NCI-H187 (cell line): ENCODE measurements at places on chromosomes 12 and 14.
A peak's percentile ranks its signal among the peaks of the same experiment; 100 is the strongest.

DNA sequence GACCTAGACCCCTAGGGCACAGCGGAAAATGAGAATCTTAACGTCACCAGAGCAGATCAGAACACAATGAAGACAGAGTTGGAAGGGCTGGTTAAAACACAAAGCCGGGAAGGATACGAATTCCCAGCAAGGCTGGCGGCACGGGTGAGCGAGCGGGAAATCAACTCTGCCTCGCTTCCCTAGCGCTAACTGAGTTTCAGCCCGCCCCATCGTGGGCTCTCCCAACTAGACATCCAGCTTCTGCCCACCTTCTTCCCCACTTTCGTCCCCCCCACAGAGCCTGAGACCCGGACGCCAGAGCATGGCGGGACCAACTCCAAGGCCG lies 377 bp downstream of the CCNT1 start:
- no peak for DNase-seq

- DNase-seq, result no peak
These were observed 41.5 kb upstream of the GLIPR1 start for GRCh38 chr12:75439048-75439447.

DNA sequence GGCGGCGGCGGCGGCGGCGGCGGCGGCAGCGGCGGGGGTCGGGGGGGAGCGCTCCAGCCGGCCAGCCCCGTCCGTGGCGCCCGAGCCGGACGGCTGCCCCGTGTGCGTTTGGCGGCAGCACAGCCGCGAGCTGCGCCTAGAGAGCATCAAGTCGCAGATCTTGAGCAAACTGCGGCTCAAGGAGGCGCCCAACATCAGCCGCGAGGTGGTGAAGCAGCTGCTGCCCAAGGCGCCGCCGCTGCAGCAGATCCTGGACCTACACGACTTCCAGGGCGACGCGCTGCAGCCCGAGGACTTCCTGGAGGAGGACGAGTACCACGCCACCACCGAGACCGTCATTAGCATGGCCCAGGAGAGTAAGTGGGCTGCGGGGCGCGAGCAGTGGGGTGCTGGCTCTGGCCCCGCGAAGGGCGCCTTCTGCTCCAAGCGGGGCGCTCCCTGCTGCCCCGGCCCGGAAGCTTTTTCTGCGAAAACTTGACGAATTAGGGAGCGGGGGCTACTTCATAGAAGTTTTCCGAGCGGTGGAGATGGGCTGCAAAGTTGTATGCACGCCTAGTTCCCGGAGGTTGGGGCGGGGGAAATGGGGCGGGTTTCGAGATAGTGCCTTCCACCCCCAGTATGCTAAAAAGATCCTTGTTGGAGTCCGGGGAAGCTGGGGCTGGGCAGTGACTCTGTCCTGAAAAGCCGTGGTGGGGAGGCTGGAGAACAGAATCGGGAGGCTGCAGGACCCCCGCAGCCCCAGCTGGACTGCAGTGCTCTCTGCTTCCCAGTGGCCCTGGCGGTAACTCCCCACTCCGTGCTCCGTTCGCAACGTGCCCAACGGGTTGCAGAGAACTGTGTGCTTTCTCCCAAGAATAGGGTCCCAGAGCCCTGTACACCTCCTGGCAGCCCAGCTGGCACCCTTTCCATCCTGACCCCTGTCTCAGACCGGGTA lies 751 bp downstream of the GDF11 start:
- peak; percentile 47 for DNase-seq

- DNase-seq, result no peak
These were observed 596 bp downstream of the DLST start for GRCh38 chr14:74882103-74882920.

- DNase-seq, result no peak
These were observed 170.8 kb downstream of the RPL10L start for GRCh38 chr14:46480817-46481216.

- no peak for DNase-seq
These were observed 9.9 kb downstream of the SPIC start for GRCh38 chr12:101485021-101485420.

GRCh38 chr12:7060353-7060954 lies at the start of gene C1S:
Gene C1S, plus strand, starts transcription at chr12:7060718. Its CDS starts 1,195 bp downstream, at chr12:7061913.
- DNase-seq, result no peak

- DNase-seq, result peak; percentile 20
These were observed 23.7 kb upstream of the IFT81 start for GRCh38 chr12:110100315-110100970.

DNA sequence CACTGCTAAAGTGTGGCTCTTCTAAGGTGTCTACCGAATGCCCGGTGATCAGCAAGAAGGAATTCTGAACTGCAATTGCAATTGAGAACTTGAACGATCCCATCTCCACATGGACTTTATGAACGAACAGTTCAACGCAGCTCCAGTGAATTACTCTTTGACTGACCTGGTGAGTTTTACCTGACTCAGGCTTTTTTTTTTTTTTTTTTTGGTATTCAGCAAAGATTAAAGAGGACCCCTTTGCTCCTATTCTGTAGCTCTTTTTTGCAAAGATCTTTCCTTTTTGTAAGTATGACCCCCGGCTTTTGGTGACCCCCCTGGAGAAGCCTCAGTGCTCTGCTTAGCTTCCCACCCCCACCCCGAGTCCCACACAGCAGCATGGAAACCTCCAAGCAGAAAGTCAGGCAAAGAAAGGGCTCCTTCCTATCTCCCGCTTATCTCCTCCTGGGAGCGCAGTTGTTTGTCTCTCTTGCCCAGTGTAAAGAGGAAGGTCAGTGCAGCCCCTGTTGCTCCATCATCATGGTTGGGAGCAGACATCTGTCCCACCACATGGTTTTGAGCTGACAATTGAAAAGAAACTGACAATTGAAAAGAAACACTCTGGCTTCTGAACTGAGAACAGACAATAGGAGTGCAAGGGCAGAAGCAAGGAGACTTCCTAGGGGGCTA lies 72.1 kb upstream of the DIO3 start:
- no peak for DNase-seq

- DNase-seq, result no peak
These were observed 172.4 kb upstream of the NUDT4 start for GRCh38 chr12:93205361-93205760.

DNA sequence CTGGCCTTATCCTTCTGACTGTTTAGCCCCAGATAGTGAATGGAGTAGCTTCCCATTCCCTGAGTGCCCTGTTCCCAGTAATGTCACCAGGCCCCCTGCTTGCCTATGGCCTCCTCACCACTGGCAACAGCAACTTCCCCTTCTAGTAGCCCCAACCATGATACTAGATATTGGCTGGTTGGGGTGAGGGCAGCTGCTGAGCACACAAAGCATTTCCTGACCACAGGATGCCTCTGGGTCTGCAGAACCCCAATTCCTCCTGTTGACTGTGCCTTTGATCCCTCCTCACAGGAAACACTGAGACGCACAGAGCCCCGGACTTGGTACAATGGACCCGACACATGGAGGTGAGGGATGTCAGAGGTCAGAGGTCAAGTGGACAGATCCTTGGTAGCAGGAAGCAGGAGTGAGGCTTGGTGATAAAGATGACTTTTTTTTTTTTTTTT lies 597 bp downstream of the SOAT2 start:
- no peak for DNase-seq

DNA sequence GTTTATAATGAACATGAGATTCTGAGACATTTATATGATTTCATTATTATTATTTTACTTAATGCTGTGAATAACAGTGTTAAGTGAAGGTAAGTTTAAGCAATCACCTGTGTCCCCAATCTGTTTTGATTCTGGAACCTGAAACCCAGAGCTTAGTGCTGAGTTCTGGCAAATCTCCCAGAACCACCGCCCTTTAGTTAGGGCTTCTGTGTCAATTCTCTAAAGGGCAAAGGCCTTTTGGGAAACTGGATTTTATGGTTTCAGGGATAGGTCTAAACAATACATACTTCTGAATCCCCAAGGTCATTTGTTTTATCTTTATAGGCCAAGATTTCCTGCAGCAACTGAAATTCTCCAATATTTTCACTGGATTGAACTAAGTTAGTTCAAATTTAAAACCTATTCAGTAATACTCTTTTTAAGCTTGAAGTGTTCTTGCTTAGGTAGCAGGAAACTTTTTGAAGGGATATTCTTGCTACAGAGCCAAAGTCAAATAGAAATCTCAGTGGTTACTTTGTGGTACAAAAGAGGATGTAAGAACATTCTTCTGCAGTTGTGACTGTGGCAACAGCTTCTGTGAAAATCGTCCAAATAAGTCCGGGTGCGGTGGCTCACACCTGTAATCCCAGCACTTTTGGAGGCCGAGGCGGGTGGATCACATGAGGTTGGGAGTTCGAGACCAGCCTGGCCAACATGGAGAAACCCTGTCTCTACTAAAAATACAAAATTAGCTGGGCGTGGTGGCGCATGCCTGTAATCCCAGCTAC lies 10.0 kb upstream of the PKP2 start:
- no peak for DNase-seq

GRCh38 chr14:54509546-54510501 lies at the start of gene CGRRF1:
Gene CGRRF1, plus strand, starts transcription at chr14:54509906. Its CDS starts 54 bp downstream, at chr14:54509960.
- peak; percentile 96 for DNase-seq

DNA sequence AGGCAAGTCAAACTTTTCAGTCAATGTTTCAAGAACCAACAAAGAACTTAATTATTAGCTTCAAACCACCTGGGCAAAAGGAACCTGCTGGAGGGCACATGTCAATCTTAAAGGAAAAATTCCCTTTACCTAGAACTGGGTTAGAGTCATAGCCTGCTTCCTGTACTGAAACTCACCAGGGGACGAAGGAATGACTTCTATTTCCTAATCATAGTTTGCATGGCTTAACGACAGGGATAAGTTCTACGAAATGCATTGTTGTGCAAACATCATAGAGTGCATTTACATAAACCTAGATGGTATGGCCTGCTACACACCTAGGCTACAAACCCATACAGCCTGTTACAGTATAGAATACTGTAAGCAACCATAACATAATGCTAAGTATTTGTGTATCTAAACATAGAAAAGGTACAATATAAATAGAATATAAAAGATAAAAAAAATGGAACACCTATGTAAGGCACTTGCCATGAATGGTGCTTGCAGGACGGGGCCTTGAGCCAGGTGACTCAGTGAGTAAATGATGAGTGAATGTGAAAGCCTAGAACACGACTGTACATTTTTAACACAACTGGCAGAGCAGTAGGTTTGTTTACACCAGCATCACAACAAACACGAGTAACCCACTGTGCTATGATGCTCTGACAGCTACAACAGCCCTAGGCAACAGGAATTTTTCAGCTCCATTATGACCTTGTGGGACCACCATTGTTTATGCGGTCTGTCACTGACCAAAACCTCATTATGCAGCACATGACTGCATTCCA lies 234.9 kb upstream of the CAND1 start:
- DNase-seq, result no peak

- DNase-seq, result no peak
These were observed 40.5 kb downstream of the RESF1 start for GRCh38 chr12:31999692-32000091.

DNA sequence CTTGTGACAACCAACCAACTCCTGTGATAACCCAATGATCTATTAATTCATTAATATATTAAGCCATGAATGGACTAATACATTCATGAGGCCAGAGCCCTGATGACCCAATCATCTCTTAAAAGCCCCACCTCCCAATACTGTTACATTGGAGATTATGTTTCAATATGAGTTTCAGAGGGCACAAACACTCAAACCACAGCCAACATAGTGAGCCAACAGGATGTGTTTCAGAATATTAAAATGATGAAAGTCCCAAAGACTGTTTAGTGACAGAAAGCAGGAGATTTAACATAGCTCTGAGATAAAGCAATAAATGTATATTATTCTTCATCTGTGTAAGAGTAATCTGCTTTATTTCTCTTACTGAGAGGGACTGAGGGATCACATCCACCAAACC lies 71.7 kb downstream of the PTPRO start:
- no peak for DNase-seq

DNA sequence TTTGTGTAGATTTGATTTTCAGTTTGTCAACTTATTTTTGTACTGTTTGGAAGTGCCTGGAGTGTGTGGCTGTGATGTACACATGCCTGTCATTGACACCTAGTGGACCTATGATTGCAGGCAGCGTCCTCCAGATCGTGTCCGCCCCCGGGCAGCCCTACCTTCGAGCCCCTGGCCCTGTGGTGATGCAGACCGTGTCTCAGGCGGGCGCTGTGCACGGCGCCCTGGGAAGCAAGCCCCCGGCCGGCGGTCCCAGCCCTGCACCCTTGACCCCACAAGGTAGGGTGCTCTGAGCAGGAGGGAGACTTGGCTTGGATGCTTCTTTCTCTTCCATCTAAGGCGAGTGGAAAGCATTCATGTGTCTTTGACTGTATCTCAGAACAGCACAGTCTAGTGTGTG lies 75.8 kb downstream of the EP400 start:
- no peak for DNase-seq

GRCh38 chr12:93621986-93622385 lies 49.5 kb downstream of the SOCS2 start:
- no peak for DNase-seq

DNA sequence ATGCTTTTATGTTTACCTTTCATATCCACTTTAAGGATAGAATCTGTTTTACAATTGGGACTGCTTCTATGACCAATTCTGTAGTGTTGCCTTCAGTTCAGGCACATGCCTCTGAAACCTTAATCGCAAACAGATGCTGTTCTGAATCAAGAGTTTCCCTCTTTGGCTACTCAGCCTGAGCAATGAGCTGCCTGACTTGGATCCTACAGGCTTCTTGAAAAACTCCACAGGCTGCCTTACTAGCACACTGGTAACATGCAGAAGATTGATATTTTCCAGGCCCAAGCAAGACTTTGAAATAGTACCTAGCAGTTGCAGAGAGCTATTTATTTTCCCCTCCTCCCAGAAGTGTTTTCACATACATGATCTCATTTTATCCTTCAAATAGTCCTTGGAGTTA lies 34.8 kb upstream of the PMCH start:
- DNase-seq, result no peak

GRCh38 chr12:11839091-11839641 lies 189.7 kb downstream of the ETV6 start:
- DNase-seq, result peak; percentile 74

DNA sequence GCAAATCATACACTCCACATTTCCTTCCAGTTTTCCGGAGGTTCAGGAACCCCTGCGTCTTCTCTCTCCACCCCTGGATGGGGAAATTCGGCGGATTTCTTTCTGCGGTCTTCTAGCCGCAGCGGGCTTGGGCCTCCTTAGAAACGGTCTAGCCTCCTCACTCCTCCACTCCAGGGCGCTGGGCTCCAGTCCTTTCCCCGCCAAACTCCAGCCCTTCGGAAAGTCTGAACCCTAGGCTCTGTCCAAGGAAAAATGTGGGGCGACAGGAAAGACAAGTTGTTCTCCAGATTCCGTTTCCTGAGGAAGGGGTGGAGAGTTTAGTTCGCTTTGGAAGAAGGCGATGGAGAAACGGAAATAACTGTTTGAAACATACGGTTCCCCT lies 1.4 kb upstream of the HOXC10 start:
- no peak for DNase-seq
